ENCODE measurements at places on chromosomes 5 and 9.

DNA sequence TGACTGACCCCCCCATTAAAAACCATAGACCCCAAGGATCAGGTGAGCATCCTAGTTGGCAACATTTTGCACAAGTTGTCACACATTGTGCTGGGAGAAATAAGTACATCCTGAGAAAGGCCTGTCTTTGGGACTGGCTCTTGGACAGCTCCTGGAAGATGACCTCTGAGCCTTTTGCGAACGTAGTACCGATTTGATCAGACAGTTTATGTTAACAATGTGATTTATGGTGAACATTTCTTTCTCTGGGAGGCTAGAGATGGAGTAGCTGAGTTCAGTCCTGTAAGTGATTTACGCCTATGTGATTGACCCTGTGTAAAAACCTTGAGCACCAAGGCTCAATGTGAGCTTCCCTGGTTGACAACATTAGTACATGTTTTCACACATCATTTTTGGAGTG is 41.7 kb downstream of the LOX start:
- no peak for DNase-seq

GRCh38 chr5:33367416-33367815 is 73.3 kb upstream of the TARS1 start:
- DNase-seq: no peak

GRCh38 chr5:115415143-115415491 is 118.7 kb upstream of the CCDC112 start:
- peak; percentile 30 for DNase-seq

GRCh38 chr9:131891598-131891997 is 151.7 kb upstream of the RAPGEF1 start:
- DNase-seq: no peak

DNA sequence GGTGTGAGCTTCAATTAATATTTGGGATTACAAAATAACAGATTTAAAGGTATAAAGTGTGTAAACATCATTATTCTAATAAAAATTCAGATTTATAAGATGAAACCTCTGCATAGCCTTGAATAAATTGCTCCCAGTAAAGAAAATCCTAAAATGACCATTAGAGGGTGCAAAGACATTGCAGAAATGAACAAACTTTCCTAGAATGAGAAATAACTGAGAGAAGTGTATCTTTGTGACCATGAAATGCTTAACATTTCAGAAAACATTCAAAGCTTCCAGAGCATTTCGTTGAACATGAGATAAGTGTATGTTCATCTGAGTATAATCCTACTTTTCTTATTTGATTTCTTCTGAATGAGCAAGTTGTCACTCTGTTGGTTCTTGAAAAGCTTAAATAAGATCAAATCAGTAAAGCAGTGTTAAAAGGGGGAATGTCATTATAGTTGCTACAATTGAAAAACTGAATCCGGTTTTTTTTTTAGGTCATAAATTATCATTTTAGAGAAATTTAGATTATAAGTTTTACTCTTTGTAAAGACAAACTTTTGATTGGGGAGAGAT is 24.7 kb upstream of the NUDT12 start:
- no peak for DNase-seq

DNA sequence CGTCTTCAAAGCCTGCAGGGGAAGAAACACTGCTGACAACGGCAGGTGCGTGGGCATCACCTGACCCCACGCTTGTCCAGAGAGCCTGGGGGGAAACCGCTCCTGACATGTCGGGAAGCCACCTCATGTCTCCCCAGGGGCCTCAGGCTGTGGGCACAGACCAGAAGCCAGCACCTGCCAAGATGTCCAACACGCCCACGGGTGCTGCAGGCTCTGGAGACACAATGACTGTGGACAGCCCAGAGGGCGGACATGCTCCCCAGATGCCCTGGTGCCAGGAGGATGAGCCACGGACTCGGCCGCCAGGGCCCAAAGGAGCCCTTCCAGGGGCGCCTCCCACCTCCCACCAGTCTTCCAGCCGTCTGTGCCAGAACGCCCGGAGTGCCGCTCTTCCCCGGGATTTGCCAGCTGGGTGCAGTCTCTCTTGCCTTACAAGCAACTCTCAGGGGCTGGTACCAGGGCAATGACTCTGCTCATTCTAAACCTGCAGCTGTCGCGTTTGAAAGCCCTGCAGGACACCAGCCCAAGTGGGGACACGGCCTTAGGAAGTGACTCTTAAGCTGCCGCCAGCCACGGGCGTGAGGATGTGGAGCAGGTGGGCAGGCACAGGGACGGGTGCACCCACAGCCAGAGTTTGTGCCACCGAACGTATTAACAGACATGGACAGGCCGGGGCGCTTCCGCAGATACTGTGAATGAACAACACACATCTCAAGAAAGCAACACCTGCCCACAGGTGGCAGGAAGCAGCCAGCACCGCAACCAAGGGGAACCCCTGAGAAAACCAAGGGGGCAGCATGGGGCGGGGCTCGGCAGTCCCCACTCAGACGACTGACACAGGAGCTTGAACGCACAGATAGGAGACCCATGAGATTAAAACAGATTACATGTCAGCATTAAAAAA is 6.8 kb upstream of the LHX3 start:
- DNase-seq: no peak

GRCh38 chr5:102755686-102756371 is 724 bp downstream of the PAM start:
- peak; percentile 76 for DNase-seq

GRCh38 chr9:91382298-91382697 is 20.6 kb upstream of the AUH start:
- DNase-seq: no peak

- DNase-seq: no peak
Observed at GRCh38 chr9:77021922-77022782, 2.7 kb downstream of the FOXB2 start.

DNA sequence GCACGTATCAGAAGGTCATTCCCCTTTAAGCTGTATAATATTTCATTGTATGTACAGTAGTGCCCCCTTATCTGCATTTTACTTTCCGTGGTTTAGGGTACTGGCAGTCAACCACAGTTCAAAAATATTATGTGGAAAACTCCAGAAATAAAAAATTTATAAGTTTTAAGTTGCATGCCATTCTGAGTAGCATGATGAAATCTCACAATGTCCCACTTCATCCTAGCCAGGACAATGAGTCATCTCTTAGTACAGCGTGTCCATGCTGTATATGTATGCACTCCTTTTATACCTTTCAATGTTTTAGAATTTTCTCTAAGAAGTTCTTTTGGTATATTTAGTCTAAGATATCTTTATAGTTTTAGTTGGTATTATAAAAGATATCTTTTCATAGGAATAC is 115.0 kb upstream of the HAND1 start:
- DNase-seq: no peak

- DNase-seq: no peak
Observed at GRCh38 chr9:127813686-127814226, 11.1 kb downstream of the FPGS start.

- no peak for DNase-seq
Observed at GRCh38 chr9:137556069-137556838, 4.6 kb downstream of the MRPL41 start.
